SK-N-MC (cell line): ENCODE measurements at places on chromosomes 6 and 20.

- DNase-seq: no peak
Measured at GRCh38 chr6:90048206-90048967, 154.1 kb downstream of the GJA10 start.

GRCh38 chr6:145323646-145324045, 411.7 kb downstream of the EPM2A start:
- no peak for DNase-seq

- DNase-seq: no peak
Measured at GRCh38 chr20:32218156-32218900, 10.6 kb downstream of the POFUT1 start.

DNA sequence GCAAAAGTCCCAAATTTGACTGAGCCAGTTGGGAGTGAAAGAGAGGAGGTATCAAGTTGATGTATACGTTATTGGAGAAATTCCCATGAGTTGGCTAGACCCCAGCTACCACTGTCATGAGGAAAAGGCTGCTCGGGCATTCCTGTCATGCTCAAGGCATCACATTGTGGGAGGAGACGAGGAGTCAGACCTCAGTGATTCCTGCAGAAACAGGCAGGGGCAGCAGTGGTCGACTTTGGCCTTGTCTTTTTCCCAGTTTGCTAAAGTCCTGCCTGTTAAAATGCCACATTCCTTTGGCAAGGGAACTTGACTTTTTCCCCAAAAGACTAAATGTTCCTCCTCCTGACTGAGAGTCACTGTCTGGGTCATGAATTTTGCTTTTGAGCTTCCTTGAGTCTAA, 295.5 kb upstream of the HS3ST5 start:
- no peak for DNase-seq

- DNase-seq: no peak
Measured at GRCh38 chr20:62267543-62267942, 29.2 kb downstream of the OSBPL2 start.

DNA sequence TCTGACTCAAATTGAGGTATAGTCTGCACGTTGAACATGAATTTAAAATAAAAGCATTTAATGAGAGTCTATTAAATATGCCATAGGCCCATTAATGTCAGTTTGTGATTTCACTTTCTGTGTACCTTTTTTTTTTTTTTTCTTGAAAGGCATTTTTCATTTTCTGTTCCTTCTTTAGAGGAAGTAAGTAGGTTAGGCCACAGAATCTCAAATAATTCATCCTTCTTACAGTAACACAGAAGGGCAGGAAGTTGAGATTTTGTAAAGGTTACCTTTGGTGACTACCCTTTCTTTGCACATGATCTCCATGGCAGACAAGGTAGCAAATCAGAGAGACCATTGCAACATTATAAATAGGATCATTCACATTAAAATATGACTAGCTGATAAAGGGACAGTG, 9.6 kb downstream of the L3MBTL3 start:
- no peak for DNase-seq

DNA sequence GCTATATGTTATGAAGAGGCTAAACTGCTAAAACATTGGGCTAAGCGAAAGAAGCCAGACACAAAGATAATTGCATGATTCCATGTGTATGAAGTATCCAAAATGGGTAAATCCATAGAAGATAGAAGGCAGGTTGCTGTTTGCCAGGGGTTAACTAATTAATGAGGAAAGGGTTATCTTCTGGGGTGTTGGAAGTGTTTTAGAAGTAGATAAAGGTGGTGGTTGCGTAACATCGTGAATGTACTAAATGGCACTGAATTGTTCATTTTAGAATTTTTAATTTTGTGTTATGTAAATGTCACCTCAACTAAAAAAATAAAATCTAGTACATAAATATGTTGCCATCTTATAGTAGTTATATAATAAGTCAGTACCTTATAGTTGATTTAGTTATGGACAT, 104.4 kb upstream of the ADGRF4 start:
- DNase-seq: no peak

DNA sequence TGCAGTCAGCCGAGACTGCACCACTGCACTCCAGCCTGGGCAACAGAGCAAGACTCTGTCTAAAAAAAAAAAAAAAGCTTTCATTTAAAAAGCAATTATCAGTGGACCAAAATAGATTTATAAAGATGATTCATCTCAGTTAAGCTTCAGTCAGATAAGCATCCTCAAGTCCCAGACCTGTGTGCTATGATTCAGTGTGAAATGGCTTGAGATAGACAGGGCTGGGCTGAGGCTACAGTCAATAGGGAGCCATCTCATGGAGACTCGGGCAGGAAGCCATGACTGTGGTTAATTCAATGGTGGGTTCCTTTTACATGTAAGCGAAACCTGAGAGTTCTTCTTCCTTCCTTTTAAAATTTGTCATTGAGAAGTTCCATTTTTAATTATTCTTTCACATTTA, 276.0 kb downstream of the TFAP2A start:
- DNase-seq: no peak

DNA sequence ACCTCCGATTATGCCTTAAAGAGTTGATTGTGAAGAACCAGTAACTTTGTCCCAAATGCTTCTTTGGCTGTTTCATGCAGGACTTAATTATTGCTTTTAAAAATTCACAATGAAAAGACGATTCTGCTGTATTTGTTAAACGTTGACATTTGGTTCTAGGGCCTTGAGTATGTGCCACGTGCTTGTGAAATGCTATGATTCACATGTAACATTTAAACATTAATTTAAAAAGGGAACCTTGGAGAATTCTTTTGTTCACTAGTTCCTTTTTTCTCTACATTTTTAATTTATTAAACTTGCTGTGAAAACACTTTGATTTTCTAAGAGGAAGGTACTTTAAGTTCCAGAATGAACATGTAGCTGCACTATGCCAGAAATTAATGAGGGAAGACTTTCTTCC, 9.5 kb downstream of the GZF1 start:
- no peak for DNase-seq

DNA sequence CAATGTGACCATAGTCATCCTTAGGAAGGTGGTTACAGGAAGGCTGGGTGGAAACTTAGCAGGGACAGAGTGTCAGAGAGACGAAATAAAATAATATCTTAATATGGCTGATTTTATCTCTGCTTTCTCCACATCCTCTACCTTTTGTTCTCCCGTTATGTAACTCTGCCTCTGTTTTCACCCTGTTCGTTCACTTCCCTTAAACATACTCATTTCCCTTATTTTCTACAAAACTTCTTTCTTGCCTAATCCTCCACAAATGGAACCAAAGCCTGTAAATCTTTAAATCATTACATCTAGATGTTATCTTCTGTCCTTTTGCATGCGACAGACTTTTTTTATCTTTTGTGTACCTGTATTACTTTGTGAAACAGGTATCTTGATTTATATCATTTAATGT, 23.3 kb upstream of the CRIP3 start:
- no peak for DNase-seq

GRCh38 chr6:23890543-23891227, 235.3 kb upstream of the NRSN1 start:
- no peak for DNase-seq

DNA sequence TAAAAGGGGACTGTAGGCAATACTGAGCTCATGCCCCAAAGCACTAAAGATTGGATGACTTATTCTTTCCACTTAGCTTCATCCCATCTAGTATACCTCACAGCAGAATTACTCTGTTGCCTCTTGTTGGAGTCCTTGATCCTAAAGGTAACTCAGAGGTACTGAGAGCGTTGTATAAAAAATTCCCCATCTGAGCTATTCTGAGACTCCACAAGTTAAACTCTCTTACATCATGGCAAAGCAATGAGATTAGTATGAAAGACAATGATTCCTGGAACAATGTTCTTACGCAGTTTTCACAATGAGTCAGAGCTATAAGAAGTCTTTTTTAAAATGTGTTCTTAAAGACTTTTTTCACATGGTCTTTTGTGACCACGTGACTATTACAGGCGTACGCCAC, 370.1 kb downstream of the ADGRB3 start:
- no peak for DNase-seq

DNA sequence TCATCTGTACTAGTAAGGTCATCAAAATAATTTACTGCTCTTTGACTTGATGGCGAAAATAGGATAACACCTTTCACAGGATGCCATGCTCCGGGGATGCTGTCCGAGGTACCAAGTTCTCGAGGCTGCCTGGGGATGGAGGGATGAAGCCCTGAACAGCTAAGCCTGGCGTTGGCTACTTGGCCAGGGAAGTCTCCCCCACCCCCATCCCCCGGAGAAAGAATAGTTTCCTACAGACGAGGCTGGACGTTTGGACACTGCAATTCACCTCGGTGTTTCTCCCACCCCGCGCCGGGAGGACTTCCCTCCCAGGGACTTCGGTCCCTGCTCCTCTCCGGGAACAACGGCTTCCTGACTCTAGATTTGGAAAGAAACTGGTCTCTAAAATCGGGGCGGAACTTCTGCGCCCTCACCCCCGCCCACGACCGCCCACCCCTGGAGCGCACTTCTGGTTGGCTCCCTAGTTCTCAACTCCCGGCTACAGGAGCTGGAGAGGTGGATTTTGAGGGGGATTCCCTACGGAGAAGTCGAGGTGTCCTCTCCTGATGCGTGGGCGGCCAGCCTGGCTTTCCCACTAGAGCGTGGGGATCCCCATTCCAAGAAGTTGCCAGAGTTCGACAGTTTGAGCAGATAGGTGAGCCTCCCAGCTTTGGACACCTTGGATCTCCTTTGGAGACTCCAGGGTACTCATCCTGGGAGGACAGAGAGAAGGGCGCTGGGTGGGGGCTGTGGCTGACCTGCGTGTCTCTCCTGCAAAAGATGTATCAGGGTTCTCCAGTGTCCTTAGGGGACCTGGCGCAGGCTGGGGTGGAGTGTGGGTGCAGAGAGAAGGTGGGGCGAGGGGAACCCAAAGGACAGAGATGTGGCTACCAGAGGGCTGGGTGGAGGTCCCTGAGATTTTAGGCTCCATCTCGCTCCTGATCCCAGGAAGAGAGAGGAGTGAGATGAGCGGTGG, 1.1 kb downstream of the PCSK2 start:
- no peak for DNase-seq

GRCh38 chr6:74798302-74798701, 407.6 kb downstream of the COL12A1 start:
- DNase-seq: no peak

- DNase-seq: no peak
Measured at GRCh38 chr6:23927935-23928334, 198.1 kb upstream of the NRSN1 start.

DNA sequence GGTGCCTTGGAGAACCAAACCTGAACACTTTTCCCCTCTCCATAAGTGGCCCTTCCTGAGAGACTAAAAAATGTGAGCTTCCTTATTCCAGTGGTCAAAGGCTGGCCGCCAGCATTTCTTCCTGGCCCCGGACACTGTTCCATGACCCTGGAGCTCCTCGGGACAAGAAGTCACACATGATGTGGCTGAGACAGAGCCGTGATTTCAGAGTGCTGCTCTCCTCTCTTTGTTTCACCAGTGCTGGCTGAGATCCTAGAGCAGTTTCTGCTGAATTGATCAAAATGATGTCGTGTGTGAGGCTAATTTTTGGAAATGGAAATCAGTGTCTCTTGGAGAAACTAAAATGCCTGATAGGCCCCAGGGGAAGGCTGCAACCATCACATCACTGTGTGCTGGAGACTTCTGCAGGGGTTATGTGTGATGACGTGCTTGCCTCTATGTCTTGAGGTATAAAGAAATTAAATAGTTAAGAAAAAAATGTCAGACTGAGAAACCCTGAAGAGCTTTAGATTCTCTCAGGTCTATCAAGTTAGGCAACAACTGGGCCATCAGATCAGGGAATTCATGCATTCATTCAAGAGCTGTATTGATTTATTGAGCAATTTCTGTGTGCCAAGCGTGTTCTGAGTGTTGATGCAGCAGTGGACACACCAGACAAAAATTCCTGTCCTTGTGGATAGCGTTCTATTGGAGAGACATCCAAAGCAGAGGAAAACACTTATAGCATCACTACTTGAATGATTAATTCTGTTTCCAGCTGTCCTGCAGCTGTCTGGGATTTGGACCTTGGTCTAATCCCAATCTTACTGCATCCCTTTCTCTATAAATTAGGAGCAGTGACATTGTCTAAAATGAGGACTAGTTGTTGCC, 72.7 kb upstream of the CCN6 start:
- DNase-seq: no peak

DNA sequence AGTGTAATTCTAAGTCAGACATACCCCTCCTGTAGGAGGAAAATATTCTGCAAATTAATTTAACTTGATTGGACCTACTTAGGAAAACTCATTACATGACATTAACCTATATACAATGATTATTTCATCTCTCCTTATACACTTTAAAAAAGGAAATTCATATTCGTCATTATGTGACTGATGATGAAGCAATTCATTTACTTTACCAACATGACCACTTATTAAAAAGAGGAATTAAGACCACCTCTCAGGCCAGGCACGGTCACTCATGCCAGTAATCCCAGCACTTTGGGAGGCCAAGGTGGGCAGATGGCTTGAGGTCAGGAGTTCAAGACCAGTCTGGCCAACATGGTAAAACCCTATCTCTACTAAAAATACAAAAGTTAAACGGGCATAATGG, 11.6 kb downstream of the AKIRIN2 start:
- DNase-seq: no peak

DNA sequence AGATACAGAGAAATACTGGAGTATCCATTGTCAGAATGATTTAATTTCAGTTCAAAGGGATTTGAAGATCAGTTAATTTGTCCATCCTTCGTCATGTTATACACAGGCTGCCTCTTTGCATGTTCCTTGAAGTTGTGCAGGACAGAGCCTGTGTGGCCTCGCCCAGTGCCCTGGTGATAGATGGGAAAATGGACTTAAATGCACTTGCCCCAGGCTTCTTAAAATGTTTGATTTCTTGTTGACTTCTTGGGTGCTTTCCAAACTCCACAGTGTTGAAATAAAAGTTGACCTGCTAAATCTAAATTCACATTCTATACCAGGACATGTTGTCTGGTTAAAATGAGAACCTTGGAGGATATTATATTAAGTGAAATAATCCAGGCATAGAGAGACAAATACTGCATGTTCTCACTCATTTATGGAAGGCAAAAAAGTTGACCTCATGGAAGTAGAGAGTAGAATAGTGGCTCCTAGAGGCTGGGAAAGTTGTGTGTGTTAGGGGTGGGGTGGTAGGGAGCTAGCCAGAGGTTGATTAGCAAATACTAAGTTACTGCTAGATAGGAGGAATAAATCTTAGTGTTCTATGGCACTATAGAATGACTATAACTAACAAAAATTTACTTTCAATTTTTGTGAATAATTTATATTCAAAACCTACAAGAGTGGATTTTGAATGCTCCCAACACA, 25.3 kb downstream of the MARCKS start:
- DNase-seq: no peak

DNA sequence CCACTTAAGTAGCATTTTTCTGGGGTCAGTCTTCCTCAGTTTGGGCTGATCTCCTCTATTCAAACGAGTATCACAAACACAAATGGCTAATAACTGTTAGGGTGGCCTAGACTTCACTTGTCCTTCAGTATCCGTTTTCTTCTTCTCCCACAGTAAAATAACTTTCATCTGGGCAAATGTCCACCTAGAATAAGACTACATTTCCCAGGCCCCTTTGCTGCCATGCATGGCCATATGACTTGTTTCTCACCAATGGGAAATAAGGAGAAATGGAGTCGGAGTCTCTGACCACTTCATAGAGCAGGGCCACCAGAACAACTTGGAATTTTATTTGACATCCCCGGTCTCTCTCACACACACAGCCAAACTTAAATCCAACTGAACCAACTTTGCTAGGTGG, 51.4 kb downstream of the SULF2 start:
- no peak for DNase-seq

- no peak for DNase-seq
Measured at GRCh38 chr6:36492621-36493020, 49.8 kb downstream of the KCTD20 start.

- no peak for DNase-seq
Measured at GRCh38 chr20:46523108-46523507, 9.7 kb upstream of the ZNF334 start.

GRCh38 chr20:4021906-4022305, 6.5 kb upstream of the RNF24 start:
- DNase-seq: no peak
